ENCODE measurements at places on chromosomes 2 and 18.

- no peak for DNase-seq
These were observed 18.9 kb downstream of the ADRA2B start for GRCh38 chr2:96097441-96097840.

- DNase-seq = no peak
These were observed 10.3 kb downstream of the TUBB6 start for GRCh38 chr18:12318334-12318697.

- DNase-seq = no peak
These were observed 1971.0 kb upstream of the LRRTM1 start for GRCh38 chr2:82275599-82275998.

DNA sequence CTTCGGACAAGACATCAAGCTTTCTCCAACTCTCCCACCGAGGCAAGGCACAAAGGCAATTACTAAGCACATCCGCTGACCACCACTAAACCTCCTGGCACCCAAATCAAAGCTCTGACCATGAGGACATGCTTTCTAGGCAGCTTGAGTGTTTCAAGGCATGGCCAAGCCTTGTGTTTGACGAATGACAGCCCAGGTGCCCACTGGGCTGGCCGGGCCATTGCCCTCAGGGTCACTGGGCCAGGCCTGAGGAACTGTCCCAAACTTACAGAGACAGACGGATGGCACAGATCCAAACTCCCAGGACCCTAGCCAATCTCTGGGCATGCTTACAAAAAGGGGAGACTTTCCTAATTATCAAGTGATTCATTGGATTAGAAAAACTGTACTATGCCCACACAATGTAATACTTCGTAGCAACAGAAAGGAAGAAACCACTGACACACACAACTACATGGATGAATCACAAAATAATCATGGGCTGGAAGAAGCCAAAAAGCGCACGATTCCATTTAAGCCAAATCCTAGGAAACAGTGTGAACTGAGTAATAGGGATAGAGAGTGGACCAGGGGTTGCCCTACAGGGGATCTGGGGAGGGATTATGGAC is 20.2 kb downstream of the CRACDL start:
- DNase-seq = no peak

- DNase-seq = no peak
These were observed 75.4 kb downstream of the KLF7 start for GRCh38 chr2:207090389-207090788.

- no peak for DNase-seq
These were observed 212.0 kb downstream of the TNS1 start for GRCh38 chr2:217790681-217791392.

- DNase-seq = no peak
These were observed at the start of gene MFSD2B for GRCh38 chr2:24009680-24010476. Gene MFSD2B, plus strand, starts transcription at chr2:24010085. Its CDS starts 12 bp downstream, at chr2:24010097.

DNA sequence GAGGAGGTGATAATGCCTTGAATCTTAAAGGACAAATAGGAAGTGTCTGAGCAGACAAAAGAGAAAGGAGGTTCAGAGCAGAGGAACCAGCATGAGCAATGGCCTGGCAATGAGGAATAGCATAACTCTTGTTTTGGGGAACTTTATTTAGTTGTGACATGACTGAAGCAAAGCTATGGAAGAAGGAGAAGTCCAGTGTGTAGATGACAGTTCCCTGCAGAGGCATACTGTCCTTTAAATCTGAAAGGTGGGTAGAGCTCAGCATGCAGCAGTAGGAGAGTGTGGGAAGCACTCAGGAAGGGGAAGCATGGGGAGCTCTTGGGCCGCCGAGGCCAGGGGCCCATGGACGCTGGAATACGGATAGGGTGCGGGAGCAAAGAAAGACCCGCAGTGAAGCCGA is 173.8 kb downstream of the SEPTIN10 start:
- DNase-seq = no peak

DNA sequence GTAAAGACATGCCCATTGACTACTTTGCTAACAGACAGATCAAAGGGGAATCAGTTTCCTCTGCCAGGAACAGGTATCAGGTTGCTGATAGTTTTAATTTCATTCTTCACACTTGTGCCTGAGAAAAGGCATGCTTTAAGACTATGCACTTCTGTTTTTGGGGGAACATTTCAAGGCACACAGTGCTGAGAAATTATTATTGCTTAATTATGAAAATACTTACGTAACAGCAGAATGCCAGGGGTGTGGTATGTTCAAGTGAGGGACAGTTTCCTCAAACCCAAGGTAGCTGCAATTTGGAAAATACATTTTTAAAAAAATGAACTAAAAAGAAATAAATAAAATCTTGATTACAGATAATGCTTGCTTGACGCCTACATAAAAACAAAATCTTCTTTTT is 1746.1 kb upstream of the PIK3C3 start:
- no peak for DNase-seq

DNA sequence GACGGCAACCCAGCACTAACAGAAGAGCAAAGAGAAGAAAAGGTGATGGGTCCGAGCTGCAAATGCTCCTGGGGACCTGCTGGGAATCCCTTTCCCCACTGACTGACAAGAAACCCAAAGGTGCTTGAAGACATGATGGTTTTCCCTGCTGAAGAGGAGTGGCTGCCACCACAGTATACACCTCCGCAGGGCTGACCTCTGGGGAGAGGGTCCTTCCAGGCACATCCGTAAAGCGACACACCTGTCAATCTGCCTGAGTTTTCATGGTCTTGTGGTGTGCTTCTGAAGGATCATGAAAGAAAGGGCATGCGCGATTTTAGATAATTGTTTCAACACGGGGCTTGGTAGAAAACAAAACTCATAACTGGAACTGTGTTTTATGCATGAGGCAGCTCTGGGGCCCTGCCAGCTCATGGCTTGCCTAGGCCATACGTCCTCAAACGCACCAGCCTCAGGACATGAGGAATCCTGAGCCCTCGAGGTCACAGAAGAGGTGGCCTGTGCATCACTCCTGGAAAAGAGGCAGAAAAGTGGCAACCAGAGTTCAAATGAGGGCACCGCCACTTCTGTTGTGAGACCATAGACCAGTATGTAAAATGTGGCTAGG is 51.8 kb downstream of the SERTAD2 start:
- no peak for DNase-seq

DNA sequence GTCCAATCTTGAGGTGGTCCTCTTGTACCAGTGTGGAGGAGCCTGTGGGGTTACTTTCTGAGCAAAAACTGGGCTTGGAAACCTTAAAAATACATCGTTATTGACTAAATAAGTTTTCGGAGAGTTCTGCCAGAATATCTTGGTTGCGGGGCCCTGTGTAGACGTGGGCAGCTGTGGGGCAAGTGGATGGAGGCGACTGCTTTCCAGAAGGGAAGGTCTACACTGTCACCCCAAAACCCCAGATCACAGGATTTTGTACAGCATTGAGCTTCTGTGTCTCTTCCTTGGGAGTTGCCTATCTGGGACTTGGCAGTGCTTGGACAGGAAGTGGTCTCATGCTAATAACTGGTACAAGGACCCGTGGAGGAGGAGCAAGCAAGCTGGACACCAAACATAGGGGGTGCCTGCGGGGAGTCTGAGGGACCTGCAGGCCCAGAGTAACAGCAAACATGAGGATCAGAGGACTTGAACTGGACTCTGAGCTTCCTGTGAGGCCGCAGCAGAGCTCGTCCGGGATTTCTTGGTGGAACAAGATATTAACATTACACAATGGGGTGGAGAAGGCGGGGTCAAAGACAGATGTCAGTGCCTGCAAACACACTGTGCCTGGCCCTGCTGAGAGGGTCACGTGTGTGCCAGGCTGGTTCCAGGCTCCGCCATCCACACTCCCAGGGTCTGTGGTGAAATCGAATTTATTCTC is 48.0 kb upstream of the CTLA4 start:
- no peak for DNase-seq

GRCh38 chr18:62522178-62522503 is 684 bp upstream of the ZCCHC2 start:
- DNase-seq = no peak

DNA sequence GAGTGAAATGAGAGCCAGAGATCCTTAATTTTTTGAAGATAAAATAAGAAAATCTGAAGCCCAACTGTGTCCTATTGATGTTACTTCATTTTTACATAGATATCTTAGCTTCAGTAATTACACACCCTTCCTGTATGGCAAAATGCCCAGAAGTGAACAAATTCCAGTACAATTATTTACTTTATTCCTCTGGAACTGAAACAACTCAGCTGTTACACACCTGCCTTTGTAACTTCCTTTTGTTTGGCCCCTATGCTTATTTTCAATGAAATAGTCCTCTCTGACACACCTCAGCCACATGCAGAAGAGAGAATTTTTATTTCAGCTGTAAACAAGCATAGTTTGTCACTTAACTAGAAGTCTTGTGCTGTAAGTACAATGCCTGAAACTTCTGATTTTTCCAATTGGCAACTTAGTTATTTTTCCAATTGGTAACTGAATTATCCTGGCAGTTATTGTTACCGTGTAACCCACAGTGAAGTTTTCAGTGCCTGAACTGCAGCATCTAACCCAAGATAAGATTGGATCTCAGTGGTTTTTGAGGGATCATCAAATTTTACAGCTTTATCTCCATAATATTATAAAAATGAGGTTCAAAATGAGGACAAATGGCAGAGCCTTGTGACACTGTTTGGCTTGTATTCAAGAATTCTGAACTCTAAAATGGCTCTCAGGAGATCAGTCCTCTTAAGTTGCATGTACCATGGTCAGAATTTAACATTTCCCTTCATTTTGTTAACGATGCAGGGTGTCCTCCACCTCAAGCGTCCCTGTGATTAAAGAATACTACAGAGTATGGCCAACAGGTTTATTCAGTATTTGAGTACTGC is 82.6 kb downstream of the PKP4 start:
- DNase-seq = no peak
